ENCODE measurements at places on chromosomes 1 and 21.

GRCh38 chr1:17802164-17802563 lies 47.0 kb downstream of the ACTL8 start:
- no peak for DNase-seq

DNA sequence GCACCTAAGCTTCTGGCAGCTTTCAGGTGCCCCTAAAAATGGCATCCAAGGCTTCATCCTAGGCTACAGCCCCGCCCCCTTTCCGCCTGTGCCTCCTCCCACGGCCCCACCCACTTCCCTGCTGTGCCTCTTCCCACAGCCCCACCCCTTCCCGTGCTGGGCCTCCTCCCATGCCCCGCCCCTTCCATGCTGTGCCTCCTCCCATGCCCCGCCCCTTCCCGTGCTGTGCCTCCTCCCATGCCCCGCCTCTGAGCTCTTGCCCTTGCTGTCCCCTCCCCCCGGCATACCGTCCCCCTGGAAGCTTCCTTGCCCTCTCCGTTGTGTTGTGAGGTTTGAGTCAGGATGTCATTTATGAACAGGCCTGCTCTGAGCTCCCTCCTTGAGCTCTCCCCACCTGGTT lies 228.5 kb upstream of the AJAP1 start:
- no peak for DNase-seq

- peak; percentile 83 for DNase-seq
Measured at GRCh38 chr1:92754000-92754718, 30.7 kb downstream of the EVI5 start.

DNA sequence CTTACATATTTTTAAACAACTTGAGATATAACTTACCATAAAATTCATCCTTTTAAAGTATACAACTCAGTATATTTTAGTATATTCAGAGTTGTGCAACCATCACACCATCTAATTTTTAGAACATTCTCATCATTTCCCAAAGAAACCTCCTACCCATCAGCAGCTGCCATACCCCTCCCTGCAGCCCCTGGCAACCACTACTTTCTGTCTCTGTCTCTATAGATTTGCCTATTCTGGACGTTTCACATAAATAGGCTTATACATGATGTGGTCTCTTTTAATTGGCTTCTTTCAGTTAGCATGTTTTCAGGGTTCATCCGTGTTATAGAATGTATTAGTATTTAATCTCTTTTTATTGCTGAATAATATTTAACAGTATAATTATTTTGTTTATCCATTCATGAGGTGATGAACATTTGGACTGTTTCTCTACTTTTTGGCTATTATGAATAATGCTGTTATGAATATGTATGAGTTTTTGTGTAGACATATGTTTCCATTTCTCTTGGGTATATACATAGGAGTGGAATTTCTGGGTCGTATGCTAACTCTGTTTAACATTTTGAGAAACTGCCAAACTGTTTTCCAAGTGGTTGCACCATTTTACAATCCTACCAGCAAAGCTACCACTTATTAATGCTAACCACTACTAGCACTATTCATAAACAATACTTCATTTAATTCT lies 29.5 kb downstream of the WDR26 start:
- no peak for DNase-seq

GRCh38 chr1:25996966-25997827 lies 666 bp downstream of the PAFAH2 start:
- DNase-seq, result no peak

DNA sequence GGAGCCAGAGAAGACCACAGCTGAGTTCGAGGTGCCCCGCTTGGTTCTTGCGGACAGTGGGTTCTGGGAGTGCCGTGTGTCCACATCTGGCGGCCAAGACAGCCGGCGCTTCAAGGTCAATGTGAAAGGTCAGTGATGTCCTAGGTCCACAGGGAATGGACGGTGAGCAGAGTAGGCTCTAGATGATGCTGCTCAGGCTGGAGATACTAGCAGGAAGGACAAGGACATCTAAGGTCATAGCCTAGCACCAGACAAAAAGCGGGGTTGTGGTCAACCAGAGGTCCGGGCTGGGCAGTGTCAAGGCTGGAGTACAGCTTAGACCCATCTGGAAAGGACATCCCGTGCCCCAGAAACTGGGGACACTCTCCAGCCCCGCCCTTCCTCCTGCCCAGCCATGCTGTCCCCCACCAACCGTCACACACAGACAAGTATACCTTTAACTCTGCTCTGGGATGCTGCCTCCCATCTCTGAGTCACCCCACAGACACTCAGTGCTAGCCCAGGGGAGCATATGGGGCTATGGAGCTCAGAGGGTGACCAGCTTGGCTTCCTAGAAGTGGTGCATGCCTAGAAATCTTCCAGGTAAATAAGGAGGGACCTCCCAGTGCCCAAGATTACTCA lies 8.7 kb downstream of the TIE1 start:
- no peak for DNase-seq

DNA sequence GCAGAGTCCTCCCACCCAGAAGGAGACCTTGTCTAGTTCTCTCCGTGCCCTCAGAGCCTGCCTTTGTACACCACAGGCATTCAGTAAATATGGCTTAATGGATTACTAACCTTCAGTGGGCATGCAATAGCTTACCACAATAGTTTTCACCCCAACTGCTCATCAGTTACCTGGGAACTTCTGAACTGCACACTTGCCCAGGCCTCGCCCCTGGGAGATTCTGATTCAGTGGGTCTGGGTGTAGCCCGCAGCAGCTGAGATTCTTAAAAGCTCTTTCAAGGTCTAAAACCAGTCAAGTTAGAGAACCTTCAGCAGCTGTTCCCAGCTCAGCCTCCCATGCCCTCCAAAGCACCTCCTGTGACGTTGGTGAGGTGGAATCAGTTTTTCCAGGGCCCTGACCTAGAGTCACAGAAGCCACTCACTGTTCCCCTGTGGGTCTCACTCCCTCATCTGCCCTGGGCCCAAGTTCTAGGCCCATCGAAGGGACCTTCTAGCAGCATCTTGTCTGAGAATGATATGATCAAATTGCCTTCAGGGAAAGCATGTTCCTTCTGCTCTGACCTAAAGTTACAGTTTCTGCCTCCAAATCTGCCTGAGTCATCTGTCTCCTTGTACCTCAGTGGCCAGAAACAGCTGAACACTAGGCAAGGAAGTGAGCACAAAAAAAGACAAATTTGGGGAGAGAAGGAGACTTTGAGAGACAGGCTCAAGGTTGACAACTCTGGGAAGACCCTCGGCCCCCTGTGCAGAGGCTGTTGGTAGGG lies 10.8 kb downstream of the ASAP3 start:
- DNase-seq, result no peak

- no peak for DNase-seq
Measured at GRCh38 chr1:43004587-43005459, 46.2 kb upstream of the SLC2A1 start.

GRCh38 chr1:170587253-170587593 lies 55.3 kb downstream of the GORAB start:
- no peak for DNase-seq

- DNase-seq, result no peak
Measured at GRCh38 chr1:208302699-208303238, 58.6 kb upstream of the PLXNA2 start.

GRCh38 chr1:244751271-244751895 lies 84.1 kb upstream of the COX20 start:
- DNase-seq, result no peak

GRCh38 chr21:35342440-35342839 lies 293.3 kb upstream of the RUNX1 start:
- DNase-seq, result no peak

DNA sequence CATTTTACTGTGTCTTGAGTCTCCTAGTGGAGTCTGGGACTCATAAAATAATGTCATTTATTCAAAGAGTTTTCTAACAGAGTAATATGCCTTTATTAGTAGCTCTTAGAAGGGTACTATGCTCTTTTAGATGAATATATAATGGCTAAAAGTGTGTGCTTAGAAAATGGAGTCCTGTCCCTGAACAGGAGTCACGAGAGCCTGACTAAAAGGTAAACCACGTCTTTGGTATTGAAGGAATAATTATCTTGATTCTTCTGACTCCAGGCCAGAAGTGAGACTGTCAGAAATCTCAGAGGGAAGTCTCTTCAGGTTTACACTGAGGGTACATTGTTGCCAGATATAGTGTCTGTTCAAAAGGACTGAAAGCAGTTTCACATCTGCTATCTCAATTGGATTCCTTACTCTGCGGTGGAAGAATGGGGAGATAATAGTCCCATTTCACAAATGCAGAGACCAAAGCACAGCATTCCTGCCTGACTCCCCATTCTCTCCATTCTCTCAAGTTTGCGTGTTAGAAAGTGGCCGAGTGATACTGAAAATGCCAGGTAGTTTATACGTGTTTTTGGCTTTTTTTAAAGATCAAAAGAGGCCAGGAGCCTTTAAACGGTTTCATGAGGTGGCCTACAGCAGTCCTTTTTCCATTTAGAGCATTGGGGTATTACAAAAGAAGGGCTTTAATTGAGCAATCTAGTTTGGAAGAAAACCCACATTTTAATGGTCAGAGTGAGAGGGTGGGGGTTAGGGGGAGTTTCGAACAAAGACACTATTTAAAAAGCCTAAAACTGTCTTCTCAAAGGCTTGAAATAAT lies 176.6 kb downstream of the VPS13D start:
- no peak for DNase-seq

- no peak for DNase-seq
Measured at GRCh38 chr1:205588636-205589035, 43.2 kb downstream of the ELK4 start.

DNA sequence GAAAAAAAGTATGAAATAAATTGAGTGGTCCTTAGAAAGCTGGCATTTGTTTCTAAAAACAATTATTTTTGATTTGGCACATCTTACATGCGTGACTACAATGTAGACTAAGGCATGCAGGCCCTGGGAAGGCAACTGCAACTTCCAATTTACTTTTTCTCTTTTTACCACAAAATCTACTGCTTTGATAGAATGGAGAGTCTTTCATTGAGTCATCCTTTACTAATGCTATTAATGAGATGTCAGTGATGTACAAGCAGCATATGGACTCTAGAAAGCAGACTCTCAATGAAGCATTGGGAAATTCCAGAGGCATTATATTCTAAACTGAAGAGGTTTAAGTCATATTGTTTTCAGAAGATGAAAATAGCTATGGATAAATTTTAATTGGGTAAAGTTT lies 29.6 kb upstream of the PRRX1 start:
- no peak for DNase-seq

- no peak for DNase-seq
Measured at GRCh38 chr1:66342707-66343106, 191.2 kb upstream of the SGIP1 start.

All from HS-27A (cell line).